T-cell (primary cell): ENCODE measurements at places on chromosomes 13 and 19.
A peak's percentile ranks its signal among the peaks of the same experiment; 100 is the strongest.

DNA sequence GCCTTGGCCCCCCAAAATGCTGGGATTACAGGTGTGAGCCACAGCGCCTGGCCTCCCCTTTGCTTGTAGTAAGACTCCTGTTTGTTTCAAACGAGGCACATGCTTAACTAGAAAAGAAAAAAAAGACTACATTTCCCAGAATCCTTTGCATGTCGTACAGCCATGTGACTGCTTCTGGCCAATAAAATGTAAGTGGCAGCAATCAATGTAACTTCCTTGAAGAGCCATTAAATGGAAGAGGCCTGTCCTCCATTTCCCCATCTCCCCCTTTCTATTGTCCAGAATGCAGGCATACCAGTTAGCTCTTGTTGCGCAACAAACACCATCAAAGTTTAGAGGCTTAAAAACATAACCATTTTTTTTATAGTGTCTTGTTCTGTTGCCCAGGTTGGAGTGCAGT lies 10.4 kb upstream of the GPR32 start:
- DNase-seq: no peak

GRCh38 chr19:54462655-54463530 lies 685 bp downstream of the LENG9 start:
- DNase-seq: peak; percentile 54

- DNase-seq: no peak
Measured at GRCh38 chr13:110115591-110115990, 191.4 kb downstream of the COL4A1 start.

- DNase-seq: peak; percentile 64
Measured at GRCh38 chr19:19540715-19541515, 2.9 kb downstream of the CILP2 start.

- DNase-seq: no peak
Measured at GRCh38 chr19:3535981-3536380, 3.0 kb upstream of the TEKTIP1 start.

DNA sequence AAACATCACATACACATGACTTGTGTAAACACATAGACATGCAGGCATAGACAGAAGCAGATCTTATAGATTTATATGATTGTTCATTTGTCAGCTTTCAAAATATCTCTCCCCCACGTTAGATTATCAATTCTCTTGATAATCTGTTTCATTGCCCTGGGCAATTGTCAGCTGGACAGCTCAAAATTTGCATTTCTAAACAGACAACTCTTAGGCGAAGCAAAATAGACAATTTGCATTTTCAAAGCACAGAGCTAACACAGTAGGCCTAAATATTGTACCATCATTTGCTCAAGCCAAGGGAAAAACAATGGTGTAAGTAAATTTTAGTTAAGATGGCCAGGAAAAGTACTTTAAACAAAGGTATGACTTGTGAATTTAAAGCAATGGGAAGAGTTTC lies 24.0 kb upstream of the KBTBD6 start:
- DNase-seq: no peak
